NCI-H187 (cell line): ENCODE measurements at places on chromosomes 12 and 14.

GRCh38 chr12:49456131-49456679 is 82.6 kb upstream of the KCNH3 start:
- no peak for DNase-seq

GRCh38 chr14:69281450-69282169 is 21.7 kb downstream of the GALNT16 start:
- DNase-seq, result peak; percentile 82

- DNase-seq, result no peak
These were observed 388.6 kb downstream of the BCAT1 start for GRCh38 chr12:24560192-24560775.

DNA sequence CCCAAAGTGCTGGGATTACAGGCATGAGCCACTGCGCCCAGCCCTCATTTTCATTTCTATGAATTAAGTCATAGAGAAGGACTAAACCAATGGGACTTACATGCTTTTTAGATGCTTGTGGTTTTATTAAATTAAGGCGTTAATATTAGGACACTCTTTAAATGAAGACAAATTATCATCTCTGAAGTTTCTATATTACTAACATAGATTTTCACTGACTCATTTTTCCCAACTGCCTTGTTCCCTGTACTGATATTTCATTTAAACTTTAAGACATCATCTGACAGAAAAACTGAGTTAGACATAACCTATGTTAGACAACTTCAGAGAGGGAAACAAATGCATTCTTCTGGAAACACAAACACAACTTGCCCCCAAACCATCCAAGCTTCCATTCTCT is 99.8 kb downstream of the BTG1 start:
- DNase-seq, result no peak

DNA sequence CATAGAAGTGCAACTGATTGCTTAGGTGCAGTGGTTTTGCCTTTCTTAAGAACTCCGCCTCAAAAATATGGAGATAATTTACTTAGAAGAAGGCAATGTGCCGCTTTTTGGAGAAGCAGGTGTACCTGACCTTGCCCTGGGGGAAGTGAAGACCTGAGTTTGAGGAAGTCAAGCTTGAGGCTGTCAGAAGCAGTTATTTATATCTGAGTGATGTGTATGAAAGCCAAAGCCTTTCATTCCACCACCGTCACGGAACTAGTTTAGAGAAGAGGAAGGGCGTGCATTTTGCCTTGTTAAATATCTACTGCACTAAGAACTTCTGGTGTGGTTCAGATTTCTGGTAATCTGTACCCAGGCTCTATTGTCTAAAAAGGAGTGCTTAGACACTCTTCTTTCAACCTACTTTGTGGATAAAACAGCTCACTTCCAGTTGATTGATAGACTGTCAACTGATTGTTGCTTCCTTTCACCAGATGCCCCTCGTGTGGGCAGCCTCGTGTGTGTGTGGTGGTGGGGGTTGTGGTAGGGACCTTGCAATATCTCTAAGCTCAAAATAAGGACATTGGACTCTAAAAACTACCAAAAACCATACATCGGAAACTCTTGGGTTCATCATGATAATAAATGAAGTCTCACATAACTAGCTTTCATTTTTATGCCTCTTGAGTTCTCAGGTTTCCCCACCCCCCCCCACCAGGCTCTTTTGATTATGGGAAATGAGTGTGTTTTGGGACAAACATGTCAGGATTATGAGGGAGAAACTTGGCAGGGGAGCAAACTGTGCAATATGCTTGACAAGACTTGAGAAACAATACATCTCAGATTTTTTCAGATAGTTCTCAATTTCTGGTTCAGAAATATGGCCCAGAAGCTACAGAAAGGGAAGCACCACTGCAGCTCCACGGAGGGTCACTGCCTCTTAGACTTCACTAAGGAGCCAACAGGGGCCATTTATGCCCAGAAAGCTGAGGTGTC is 78.6 kb downstream of the ARF6 start:
- DNase-seq, result no peak

DNA sequence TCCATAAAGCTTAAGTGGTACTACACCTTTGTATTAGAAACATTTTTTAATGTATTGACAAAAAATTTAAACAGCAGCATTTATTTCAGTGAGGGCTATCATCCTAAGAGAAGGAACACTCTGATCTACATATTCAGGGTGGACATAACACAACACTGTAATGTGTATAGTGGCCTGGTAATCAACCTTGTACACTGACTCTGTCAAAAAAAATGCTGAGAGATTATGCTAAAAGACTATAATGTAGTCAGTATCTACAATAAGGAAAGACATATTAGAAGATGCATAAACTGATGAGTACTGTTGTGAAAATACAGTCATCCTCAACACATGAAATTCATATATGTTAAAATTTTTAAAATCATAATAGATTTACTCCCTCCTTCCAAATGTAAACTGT is 68.2 kb downstream of the C2CD5 start:
- no peak for DNase-seq

- no peak for DNase-seq
These were observed 713.3 kb downstream of the LRFN5 start for GRCh38 chr14:42319996-42320395.

DNA sequence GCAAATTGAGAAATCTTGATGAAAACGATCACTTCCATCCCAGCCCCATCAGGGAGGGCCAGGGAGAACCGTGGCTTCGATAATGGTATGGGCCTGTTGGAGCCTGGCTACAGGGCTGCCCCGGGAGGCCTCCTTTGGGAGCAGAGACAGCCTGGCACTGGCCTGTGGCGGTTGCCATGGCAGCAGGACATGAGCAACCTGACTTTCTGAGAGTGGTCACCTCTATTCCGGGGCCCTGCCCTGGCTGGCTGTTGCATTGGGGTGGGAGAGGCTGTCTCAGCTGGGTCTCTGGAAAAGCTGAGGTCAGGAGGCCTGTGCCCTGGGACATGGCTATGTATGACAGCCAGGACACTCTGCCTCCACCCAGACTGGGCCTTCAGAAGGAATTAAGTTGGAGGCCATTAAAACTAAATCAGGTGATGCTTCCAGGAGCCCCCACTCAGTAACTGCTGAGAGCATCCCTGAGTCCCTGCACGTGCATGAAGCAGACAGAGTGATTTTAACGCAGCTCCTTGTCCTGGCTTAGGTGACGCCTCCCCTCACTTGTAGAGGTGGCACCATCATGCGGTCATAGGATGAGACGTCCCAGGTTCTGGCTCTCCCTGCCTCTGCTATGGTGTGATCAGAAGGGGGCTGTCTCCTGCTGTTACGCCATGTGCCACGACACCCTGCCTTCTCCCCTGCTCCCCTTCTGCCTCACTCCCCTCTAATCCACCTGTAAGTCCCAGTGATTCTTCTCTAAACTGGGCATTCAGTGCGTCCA is 126.3 kb downstream of the SLC25A47 start:
- no peak for DNase-seq

GRCh38 chr12:74775276-74775675 is 237.6 kb downstream of the ATXN7L3B start:
- DNase-seq, result no peak

DNA sequence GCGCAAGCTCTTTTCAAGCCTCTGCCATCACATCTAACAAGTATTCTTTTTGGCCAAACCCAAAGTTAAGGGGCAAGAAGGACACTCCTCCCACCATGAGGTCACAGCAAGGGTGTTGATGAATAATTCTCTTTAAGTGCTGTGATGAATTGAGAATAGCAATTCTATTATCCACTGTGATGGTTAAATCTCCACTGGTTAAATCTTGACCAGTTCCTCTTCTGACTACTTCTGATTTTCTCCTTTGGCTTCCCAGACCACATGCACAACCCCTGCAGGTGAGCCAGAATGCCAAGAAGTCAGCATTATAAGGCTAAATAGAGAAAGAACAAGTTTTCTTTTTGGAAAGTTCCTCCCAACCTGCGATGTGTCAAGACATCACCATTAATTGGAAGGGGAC is 90.6 kb upstream of the BCL2L14 start:
- DNase-seq, result no peak

DNA sequence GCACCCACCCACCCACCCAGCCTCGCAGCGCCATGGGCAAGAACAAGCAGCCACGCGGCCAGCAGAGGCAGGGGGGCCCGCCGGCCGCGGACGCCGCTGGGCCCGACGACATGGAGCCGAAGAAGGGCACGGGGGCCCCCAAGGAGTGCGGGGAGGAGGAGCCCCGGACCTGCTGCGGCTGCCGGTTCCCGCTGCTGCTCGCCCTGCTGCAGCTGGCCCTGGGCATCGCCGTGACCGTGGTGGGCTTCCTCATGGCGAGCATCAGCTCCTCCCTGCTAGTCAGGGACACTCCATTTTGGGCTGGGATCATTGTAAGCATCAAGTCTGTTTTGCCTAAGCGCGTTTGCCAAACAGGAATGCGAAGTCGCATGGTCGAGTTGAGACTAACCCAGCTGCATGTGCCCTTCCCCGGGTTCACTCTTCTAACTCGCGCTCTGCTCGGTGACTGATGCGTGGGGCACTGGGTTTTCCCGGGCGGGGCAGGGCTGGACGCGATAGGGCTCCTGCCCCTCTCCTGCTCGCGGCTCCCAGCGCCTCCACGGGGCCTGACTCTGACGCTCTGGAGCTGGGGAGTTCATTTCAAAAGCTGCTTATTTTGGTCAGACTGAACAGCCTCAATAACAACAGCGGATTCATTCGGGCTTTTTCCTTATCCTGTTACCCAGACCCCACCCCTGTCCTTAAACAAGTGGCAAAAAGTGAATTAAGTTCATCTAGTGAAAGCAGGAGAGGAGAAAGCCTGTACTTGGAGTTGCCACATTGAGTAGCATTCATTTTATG is 458 bp downstream of the SSPN start:
- DNase-seq, result no peak

- DNase-seq, result no peak
These were observed 1.6 kb upstream of the SLC7A8 start for GRCh38 chr14:23185063-23185462.

DNA sequence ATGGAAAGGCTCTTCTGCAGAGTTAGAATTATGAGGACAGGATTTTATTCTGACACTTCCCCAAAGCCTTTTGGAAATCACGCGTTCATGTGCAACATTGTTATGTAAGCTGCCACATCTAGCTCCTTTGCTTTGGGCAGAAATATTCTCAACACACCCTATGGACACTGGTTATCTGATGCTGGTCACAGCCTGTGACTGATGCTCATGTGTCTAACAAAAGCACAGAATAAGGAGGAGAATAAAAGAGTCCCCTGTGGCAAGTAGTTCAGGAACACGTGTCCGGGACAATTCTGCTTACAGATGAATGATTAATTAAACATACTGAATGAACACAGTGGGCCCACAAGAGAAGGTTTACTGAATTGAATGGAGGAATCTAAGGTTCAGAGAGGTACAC is 22.1 kb downstream of the FOXN3 start:
- DNase-seq, result no peak

GRCh38 chr14:36258241-36258640 is 62.2 kb downstream of the MBIP start:
- DNase-seq, result no peak

DNA sequence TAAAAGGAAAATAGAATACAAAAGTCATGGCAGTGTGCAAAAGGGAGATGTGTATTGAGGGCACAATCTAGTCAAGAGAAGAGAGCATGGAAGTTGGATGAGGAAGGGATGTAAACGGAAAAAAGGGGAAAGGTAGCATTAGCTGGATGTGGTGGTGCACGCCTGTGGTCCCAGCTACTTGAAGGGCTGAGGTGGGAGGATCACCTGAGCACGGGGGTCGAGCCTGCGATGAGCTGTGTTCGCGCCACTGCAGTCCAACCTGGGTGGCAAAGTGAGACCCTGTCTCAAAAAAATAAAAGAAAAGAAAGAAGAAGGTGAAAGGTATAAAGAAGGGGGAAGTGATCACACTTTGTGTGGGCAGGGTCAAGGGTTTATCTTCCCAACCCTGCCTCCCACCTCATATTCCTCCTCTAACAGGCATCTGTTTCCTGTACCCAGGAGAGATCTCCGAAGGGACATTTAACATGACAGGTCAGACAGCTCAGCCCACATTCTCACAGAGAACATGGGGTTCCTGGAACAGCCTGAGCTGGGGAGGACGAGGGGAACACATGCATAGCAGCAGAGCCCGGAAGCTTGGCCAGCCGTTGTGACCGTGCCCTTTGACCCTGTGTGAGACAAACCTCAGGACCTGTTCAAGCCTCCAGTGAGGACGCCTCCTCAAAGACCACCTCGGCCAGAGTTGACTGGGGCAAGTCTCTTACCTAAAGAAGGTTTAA is 8.9 kb downstream of the RNASE11 start:
- DNase-seq, result no peak

- DNase-seq, result no peak
These were observed 488.5 kb downstream of the NELL2 start for GRCh38 chr12:44387581-44387980.

- no peak for DNase-seq
These were observed 17.3 kb downstream of the USP44 start for GRCh38 chr12:95533985-95534384.

DNA sequence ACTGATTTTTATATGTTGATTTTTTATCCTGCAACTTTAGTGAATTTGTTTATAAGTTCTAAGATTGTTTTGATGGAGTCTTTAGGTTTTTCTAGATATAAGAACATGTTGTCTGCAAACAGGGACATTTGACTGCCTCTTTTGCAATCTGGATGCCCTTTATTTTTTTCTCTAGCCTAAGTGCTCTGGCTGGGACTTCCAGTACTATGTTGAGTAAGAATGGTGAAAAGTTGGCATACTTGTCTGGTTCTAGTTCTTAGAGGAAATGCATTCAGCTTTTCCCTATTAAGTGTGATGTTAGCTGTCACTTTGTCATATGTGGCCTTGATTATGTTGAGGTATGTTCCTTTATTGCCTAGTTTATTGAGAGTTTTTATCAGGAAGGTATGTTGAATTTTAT is 68.1 kb downstream of the ERC1 start:
- no peak for DNase-seq

- DNase-seq, result peak; percentile 72
These were observed 132.3 kb downstream of the SNAPC1 start for GRCh38 chr14:61894452-61895077.

DNA sequence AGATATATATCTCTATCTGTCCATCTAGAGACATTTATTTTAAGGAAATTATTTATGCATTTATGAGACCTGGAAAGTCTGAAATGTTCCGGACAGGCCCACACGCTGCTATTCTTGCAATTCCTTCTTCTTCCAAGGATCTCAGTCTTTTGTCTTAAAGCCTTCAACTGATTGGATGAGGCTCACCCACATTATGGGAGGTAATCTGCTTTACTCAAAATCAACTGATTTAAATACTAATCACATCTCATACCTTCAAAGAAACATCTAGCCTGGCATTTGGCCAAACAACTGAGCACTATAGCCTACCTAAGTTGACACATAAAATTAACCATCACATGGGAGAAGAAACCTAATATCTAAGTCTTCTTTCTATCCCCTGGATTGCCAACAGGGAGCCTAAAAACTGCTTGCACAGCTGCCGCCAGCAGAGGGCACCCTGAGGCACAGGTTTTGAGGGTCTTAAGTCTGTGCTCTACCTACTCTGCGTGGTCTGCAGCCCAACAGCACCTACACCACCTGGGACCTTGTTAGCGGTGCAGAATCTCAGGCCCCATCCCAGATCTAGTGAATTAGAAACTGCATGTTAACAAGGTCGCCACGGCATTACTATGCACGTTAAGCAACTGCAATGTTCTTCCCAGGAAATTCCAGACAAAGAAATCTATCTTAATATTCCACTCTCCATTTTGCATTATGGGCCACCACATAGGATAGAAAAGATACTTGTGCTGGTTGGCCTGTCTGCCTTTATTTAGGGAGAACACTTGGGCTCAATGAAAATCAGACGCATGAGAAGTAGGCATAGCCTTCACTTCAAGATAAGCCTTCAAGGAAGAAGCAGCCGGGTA is 249.7 kb downstream of the FOXG1 start:
- DNase-seq, result peak; percentile 17

GRCh38 chr14:101363880-101364391 is 197.4 kb upstream of the DIO3 start:
- DNase-seq, result no peak

GRCh38 chr14:38079268-38079667 is 128.4 kb upstream of the SSTR1 start:
- DNase-seq, result no peak

GRCh38 chr12:26271889-26272492 is 76.6 kb downstream of the SSPN start:
- DNase-seq, result no peak
